GOT3 (cell line): ENCODE measurements at places on chromosomes 12 and 14.

DNA sequence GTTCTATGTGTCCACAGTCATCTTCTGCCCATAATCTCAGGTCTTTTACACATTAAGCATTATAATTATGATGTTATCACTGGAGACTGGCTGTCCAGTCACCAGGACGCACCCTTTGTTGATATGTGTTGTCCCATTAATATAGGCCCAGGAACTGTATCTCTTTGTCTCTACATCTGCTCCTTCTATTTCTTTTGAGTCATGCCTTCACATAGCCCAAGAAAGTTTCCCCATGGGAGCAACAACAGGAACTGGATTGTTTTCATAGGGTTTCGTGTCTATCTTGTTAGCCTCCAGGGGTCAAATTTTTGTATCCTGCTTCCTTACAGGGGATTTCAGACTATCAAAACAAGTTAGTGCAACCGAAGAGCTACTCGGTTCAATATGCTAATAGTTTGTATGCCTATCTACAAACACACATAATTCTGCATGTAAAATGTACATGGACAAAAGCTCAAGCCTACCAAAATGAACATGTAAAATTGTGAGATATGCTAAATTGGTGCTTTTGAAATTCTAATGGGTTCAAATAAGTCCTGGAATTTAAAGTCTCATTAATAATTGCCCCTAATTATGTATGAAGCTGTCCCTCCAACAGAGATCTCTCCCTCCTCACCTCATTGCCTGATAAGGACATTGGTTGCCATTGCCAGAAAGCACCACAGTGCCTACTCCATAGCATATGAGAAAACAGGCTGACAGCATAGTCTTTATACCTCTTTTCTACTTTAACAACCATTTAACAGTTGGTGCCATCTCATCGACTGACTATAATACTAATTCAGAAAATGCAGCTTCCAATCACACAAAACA lies 99.8 kb upstream of the DIO2 start:
- DNase-seq = no peak

DNA sequence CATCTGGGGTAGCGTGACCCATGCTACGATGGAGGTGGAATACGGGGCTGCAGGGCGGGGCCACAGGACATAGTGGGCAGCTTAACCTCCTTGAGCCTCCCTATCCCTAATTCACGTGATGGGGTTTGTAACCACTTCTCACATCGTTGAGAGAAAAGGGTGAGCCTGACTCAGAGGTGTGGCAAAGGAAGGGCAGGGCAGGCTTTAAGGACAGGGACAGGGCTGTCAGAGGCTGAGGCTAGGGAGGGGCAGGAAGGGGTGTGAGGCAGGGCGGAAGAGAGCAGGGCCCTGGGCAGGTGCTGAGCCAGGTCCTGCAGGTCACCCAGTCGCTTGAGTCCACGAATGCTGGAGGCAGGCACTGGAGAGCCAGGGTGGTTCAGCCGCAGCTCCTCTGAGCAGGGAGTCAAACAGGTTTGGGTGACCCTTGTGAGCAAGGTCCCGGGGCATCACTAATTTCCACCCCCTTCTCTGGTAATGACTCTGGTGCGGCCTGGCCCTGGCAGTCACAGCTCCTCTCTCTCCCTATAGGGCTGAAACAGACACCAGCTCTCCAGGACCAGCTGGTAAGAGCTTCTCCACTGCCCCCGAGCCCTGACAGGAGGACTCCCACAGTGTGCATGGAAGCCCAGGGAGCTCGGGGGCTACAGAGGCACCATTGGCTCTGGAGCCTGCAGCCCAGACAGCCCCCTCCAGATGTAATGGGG lies 7.5 kb upstream of the AQP2 start:
- DNase-seq = no peak

GRCh38 chr14:105891221-105891602 lies 364.8 kb downstream of the TMEM121 start:
- no peak for DNase-seq

DNA sequence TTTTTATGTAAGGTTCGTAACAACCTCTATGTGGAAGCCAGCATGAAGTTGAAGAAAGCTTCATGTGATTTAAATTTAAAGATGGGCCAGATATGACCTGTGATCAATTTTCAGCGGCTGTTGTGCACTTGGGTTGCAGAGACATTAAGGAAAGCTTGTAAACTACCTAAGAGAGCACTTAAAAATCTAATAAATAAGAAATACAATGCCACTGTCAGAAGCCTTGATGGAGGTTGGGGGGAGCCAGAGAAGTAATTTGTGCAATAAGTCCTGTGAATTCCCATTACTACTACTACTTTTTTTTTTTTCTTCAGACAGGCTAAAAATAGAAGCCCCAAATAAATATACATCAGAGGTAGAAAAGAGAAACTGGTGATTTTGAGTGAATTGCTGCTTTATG lies 30.3 kb upstream of the SLC24A4 start:
- DNase-seq = no peak

DNA sequence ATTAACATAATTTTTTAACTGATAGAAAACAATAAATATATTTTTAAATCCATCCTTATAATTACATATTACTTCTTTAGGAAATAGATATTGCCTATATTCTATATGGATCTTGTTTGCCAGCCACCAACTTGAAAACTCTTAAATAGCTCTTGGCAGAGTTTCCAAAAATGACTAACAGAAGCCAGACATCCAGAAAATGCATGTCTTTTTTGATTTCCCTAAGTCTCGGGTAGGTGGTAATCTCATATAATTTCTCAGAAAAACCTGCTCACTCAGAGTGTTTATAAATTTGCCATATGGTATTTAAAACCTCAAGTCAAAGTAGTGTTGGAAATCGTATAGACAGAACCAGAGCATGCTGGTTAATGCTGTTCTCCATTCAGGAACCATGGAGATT lies 360.4 kb upstream of the FOXG1 start:
- DNase-seq = no peak

DNA sequence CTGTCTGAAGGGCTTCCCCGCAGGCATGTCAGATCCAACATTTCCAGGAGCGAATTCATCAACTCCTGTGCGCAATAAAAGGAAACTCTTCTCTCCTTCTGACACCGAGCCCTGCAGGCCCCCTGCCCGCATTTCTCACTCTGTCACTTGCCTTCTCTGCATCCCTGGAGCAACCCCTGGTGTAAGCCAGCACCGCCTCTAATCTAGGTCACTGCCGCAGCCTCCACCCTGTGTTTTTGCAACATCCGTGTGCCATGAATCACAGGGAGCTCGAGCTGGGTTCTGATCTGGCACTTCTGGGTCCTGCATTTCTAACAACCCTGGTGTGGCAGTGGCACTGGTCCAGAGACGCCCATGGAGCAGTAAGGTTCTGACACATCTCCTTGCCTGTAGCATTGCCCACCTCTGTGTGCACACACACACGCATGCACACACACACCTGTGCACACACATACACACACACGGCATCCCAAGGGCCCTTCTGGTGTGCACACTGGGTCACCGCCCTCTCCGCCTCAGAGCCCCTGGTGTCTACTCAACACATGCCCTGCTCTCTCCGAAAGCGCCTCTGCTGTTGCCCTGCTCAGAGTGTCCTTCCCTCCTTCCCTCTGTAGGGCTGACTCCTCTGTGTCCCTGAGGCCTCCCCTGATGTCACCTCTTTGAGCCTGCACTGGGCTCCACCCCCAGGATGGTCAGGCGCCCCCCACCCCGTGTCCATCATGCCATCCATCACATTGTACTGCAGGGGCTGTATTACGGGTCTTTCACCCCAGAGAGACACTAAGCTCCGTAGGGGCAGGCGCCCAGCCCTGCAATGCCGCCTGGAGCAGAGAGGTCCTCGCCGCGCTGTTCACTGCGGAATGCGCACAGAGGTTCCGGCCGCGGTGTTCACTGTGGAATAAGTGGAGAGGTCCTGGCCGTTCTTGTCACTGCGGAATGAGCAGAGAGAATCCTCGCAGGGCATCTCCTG lies 111.4 kb upstream of the SFSWAP start:
- no peak for DNase-seq

GRCh38 chr14:102695167-102695555 lies 82.1 kb upstream of the TRAF3 start:
- no peak for DNase-seq

GRCh38 chr14:22252686-22253085 lies 336.3 kb downstream of the DAD1 start:
- no peak for DNase-seq

DNA sequence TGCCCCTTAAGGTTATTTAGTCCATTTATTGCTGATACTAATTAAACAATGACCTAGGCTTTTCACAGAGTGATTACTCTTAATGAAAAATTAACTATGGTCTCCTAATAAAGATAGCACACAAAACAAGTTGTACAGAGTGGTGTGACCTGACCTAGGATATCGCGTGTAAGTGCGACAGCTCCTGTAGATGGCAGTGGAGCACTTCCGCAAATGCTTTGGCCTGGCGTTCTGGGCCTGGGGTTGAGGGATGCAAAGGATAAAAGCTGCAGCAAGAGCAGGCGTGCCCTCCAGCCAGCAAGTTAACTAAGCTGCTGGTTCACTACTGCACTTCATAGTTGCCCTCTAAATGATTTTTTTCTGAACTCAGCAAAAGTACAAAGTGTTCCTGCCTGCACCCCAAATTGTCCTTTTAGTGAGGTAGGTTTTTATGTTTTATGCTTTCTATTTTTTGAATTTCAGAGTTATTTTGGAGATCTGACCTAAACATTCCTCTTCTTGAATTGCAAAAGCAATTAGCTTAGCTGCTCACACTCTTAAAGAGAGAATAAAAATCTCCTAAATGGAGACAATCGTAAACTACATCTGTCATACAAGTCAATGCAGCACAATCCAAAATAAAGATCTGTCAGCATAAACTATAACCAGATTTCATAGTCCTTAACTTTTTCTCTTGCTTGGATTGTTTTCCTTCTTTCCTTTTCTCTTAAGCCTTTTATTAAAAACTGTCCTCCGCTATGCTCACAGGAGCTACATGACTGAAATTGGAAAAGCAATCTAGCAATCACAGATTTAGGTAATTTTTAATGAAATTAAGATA lies 379.6 kb downstream of the LRIG3 start:
- DNase-seq = peak; percentile 86

DNA sequence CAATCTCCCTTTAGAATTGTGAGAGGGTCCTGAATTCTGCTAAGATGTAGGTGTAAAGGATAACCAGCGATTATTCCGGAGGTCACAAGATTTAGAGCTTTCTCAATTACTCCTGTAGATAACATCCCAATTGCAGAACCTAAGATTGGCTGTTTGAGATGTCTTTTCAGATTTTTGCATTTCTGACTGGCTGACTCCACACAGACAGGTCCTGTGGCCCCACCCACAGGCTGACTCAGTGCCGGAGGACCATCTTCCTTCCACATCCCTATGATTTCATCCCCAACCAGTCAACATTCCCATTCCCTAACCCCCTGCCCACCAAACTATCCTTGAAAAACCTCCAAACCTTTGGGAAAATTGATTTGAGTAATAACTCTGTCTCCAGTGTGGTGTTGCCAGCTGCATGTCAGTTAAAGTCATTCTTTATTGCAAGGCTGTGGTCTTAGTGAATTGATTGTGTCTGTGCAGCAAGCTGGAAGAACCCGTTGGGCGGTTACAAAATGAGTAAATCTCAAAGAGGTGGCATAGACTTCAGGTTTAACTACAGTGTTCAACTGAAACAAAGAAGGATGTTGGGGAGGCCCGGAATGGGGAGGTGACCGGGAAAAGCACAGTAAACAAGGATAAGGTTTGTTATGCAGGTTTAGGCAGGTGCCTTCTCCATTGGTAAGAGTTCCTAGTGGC lies 10.6 kb downstream of the FNTB start:
- DNase-seq = no peak

DNA sequence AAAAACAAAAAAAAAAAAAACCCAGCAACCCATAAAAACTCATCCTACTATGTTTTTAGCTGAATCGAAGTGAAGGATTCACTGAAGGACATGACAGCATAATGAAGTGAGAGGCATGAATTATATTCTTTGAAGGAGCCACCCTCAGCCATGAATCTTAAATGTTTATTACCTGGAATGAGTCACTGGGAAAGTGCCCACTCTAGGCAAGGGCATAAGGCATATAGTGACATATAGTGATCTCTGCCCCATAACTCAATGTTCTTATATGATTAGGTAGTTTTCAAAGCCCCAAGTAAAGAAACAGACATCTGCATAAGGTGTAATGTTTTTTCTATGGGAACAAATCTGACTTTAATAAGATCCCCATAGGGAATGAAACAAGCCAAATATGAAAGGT lies 79.9 kb downstream of the MDGA2 start:
- DNase-seq = no peak

DNA sequence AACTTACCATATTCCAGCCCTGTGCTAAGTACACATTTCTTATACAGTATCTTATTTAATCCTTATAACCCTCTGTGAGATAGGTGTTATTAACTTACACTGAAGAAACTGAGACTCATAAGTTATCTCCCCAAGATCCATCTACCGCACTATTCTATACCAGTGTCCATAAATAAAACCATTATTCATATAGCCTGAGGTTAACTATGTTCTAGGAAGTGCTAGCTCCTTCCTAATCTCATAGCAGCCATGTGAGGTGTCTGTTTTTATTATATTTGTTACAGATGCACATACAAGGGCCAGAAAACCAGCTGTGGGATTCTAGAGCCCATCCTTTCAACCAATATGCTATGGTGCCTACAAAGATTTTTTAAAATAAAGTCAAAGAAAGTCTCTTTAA lies 100.3 kb upstream of the RAP1B start:
- DNase-seq = no peak

DNA sequence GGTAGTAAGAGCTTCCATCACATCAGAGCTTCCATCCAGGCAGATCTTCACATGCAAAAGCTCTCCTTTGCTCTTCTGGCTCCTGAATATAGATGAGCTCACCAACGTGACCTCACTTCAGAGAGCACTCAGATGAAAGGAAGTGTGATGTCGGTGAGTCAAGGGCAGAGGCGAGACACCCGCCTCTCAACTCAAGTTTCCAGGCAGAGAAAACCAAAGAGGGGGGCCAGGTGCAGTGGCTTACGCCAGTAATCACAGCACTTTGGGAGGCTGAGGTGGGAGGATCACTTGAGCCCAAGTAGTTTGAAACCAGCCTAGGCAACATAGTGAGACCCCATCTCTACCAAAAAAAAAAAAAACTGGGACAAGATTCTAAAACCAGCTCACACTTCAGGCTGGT lies 126.9 kb downstream of the DUSP6 start:
- no peak for DNase-seq

DNA sequence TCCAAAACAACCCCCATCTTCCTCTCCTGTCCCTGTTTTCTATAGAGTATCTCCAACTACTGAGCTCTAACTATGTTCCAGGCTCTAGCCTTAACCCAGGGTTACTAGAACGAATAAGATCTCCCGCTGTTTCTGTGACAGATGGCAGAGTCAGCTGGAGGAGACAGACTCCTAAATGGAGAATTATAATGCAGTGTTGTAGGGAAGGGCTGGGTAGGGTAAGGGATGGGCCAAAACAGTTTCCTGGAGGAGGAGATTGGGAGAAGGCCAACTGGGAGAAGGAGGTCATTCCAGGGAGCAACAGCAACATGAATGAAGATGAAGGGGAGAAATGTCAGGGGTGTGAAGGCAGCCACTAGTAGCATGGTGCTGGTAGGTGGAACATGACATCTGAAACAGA lies 73.4 kb upstream of the ANO4 start:
- no peak for DNase-seq

DNA sequence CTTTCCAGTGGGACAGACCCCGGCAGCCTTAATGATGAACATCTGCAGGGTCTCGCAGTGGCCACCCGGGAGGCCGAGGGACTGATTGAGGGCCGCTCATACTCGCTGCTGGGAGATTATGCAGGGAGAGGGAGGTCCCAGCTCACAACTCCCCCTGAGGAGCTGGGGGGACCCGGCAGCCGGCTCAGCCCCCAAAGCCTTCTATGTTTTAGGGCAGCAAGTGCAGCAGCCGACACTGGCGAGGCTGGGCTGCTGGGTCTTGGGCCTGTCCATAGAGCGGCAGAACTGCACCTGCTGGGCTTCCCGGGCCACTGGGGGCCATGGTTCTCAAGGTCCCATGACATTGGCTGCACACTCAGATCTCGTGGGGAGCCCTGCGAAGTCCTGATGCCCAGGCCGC lies 110.7 kb downstream of the RFLNA start:
- no peak for DNase-seq
